ENCODE measurements at places on chromosomes 2 and 18. TPM values are rescaled to one million over a fixed set of nuclear protein-coding genes. Genes with fewer than 3 reads are reported as not detected.

Gene TM4SF20
- total RNA-seq, result not detected

Gene NR4A2
- total RNA-seq, result 4.9 TPM

Gene POTEI
- total RNA-seq, result not detected

Gene ASB18
- total RNA-seq, result not detected

Gene ALK
- not detected for total RNA-seq

Gene FKBP7
- 8.8 TPM for total RNA-seq

Gene C2orf78
- not detected for total RNA-seq

Gene SEPTIN10
- 64.3 TPM for total RNA-seq

Gene CCDC74A
- 2.0 TPM for total RNA-seq

Gene ZNF892
- 6.2 TPM for total RNA-seq

Gene CNTNAP5
- total RNA-seq, result not detected

Gene TBR1
- 0.07 TPM for total RNA-seq

GRCh38 chr2:67234440-67234839, 162.7 kb upstream of the ETAA1 start:
- no peaks in the 10 kb centered on the region for H3K36me3 ChIP-seq
- H3K27ac ChIP-seq, result no peak overlapping the region
- H3K27me3 ChIP-seq, result no peaks in the 10 kb centered on the region
- H3K4me3 ChIP-seq, result no peak overlapping the region

DNA sequence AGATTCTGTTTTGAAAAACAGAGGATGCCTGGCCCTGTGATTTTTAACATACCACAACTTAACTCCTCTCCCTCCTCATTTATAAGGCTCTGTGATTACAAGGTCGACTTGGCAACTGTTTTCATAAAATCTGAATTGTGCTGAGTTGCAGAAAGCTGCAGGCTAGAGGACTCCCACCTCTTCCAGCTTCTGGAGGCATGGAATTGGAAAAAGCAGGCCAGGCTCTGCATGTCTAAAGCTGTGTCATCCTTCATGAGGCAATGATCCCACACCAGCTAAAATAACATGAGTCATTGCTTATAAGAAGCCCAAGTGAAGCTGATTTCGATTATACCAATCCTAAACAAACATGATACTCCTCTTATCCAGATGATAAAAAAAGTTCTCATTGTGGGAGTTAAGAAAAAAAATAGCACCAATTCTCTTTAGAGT, 11.7 kb downstream of the ARHGAP28 start:
- no peak overlapping the region for H3K27ac ChIP-seq
- no peaks in the 10 kb centered on the region for H3K4me1 ChIP-seq
- peaks cover 53% of the 10 kb centered on the region for H3K27me3 ChIP-seq
- H3K36me3 ChIP-seq, result no peaks in the 10 kb centered on the region
- DNase-seq, result no peak
- H3K4me3 ChIP-seq, result no peak overlapping the region

GRCh38 chr2:184633726-184634125, 35.4 kb downstream of the ZNF804A start:
- H3K36me3 ChIP-seq, result no peaks in the 10 kb centered on the region
- H3K4me1 ChIP-seq, result no peaks in the 10 kb centered on the region
- DNase-seq, result no peak

DNA sequence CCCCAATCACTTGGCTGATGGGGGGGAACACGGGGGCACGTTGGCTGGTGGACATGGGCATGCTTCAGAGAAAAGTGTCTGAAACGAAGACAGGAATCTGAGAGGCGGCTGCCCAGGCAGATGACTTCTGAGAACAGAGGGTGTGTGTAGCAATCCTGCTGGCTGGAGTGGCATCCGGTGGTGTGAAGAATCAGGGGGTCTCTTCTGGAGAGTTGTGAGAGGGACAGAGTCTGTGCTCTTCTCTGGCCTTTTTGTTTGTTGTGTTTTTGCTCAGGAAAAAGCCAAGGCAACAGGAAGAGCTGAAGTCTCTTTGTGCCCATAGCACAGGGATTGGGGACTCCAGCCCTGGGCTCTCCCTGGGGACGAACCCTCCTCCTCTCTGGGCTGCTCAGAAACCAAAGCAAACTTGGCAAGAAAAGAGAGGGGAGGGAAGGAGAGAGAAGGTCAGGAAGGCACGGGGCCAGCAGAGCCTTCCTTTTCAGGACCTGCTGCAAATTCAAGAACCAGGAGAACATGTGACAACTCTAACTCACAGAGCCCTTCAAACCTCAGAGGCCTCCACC, 97.0 kb upstream of the SMAD2 start:
- H3K27ac ChIP-seq, result no peak overlapping the region
- H3K4me3 ChIP-seq, result no peak overlapping the region
- DNase-seq, result no peak
- peaks cover 11% of the 10 kb centered on the region for H3K27me3 ChIP-seq

DNA sequence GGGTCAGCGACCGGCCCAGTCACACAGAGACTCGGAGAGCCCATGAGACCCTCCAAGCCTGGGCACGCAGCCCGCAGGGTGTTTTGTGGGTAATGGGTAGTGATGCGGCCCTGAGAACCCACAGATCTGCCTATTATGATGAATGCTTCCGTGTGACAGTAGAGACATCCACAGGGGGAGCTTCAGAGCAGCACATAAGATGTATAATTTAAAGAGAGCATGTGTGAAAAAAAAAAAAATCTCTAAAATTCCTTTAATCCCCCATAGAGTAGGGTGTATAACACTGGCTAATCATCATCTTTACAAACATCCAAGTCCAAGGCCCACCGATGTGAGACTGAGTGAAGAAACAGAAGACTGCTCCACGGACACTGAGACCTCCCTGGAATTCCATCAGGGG, 34.6 kb downstream of the BIN1 start:
- no peaks in the 10 kb centered on the region for H3K27me3 ChIP-seq
- peaks cover 24% of the 10 kb centered on the region for H3K36me3 ChIP-seq
- no peak for DNase-seq
- H3K4me1 ChIP-seq, result peaks cover 14% of the 10 kb centered on the region
- H3K4me3 ChIP-seq, result no peak overlapping the region

DNA sequence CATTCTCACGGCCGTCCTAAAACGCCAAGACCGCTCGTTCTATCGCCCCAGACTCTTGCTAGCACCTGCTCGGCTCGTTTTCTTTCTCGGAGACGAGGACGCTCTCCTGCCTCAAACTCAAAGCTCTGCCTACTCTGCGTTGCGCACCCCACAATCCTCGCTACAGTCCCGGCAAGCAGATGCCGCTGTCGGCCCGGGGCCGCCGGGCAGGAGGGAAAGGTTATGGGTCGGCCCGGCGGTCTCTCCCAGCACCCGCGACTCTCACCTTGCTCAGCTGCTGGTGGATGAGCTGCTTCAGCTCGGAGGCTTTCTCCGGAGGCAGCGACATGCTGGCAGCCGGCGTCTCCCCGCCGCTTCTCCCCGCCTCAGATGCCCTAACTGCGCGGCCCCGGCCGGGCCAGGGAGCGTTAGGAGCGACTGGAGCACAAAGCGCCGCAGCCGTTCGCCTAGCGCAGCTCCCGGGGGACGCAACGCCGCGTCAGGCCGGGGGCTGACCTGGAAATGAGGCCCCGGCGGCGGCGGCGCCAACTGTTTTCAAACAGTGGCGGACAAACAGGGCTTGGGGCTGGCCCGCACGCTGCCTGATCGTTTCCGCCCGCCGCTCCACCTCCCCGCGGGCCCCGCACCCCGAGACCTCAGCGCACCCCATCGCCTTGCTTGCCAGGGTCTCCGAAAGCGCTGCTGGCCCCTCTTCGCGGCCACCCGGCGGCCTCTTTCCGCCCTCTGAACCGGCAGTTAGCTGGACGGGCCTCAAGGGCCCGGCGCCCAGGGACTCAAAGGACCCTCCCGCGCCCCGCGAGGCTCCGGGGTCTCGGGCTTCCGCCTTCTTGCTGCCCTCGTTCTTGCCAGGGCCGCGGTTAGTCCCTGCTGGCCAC, at the start of the genes CEP76 and PSMG2:
TSS of gene CEP76 (minus strand) at position 503 of the 875 bp plus-strand sequence. CDS start at position 328, 175 bp downstream.
TSS of gene PSMG2 (plus strand) at position 822 of the 875 bp plus-strand sequence. CDS start 66 bp downstream, outside the sequence.
- DNase-seq, result peak; percentile 86
- peaks cover 34% of the 10 kb centered on the region for H3K36me3 ChIP-seq
- H3K4me3 ChIP-seq, result peak within 1 kb of the TSS; percentile 86
- peak within 1 kb of the TSS; percentile 99 for H3K27ac ChIP-seq
- H3K27me3 ChIP-seq, result no peaks in the 10 kb centered on the region

DNA sequence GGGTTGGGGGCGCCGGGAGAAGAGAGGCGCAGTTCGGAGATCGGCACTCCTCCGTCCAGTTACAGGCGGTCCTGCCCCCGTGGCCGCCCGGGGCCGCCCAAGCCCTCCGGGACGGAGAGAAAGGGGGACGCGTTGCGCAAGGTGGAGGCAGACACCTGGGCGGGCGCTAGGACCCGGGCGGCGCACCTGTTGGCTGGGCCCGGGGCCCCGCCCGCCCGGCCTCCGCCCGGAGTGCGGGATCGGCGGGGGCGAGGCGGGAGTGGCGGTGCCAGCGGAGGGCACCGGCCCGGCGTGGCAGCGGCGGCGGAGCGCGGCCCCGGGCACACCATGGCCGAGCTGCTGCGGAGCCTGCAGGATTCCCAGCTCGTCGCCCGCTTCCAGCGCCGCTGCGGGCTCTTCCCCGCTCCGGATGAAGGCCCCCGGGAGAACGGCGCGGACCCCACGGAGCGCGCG, at the start of gene SGPP2:
TSS of gene SGPP2 (plus strand) at position 268 of the 453 bp plus-strand sequence. CDS start at position 328, 60 bp downstream.
- H3K27me3 ChIP-seq, result no peaks in the 10 kb centered on the region
- peak within 1 kb of the TSS; percentile 93 for H3K4me3 ChIP-seq
- H3K36me3 ChIP-seq, result peaks cover 55% of the 10 kb centered on the region
- peak; percentile 78 for DNase-seq

GRCh38 chr2:42653908-42654445, 85.5 kb downstream of the MTA3 start:
- no peaks in the 10 kb centered on the region for H3K27me3 ChIP-seq
- no peak overlapping the region for H3K4me3 ChIP-seq
- no peaks in the 10 kb centered on the region for H3K4me1 ChIP-seq

- H3K27ac ChIP-seq, result no peak overlapping the region
- no peaks in the 10 kb centered on the region for H3K27me3 ChIP-seq
- no peak for DNase-seq
- no peak overlapping the region for H3K4me3 ChIP-seq
- no peaks in the 10 kb centered on the region for H3K36me3 ChIP-seq
- H3K4me1 ChIP-seq, result no peaks in the 10 kb centered on the region
Measured at GRCh38 chr2:46125798-46126197, 171.4 kb upstream of the EPAS1 start.

GRCh38 chr2:83689402-83689801, 769.7 kb downstream of the SUCLG1 start:
- no peak overlapping the region for H3K4me3 ChIP-seq
- H3K27ac ChIP-seq, result no peak overlapping the region
- no peak for DNase-seq
- H3K36me3 ChIP-seq, result no peaks in the 10 kb centered on the region

DNA sequence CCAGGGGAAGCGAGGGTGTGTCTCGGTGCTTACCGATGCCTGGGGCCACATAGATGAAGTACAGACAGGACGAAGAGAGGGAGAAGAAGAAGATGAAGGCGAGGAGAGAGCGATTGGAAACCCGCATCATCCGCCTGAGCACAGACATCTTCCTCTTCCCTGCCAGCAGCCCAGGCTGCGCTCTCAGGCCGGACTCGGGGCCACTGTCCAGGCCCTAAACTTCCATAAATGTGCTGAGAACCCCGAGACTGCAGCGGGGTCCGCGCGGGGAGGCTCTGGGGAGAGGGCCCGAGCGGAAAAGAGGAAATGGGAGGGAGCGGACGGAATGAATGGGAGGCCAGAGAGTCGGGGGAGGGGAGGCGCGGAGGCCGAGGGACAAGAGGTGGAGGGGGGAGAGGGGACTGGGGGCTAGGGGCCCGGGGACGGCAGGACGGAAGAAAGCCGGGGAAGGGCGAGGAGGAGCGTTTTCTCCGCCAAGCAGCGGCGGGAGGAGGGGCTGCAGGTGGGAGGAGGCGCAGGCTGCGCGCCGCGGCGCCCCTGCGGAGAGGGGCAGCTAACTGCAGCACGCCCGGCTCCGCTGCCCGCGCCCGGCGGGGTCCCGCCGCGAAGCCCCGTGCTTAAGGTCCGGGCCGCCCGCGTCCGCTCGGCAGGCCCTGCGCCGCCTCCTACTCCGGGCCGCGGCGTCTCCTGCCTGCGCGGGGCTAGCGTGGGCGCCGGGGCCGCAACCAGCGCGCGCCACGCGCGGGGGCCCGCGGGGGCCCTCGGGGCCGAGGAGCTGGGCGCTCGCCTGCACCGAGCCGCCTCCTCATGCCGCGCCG, at the start of gene B4GALT6:
TSS of gene B4GALT6 (minus strand) at position 303 of the 818 bp plus-strand sequence. CDS start at position 148, 155 bp downstream.
- peak within 1 kb of the TSS; percentile 84 for H3K27ac ChIP-seq
- peaks cover 36% of the 10 kb centered on the region for H3K4me1 ChIP-seq
- peak; percentile 60 for DNase-seq
- peak within 1 kb of the TSS; percentile 99 for H3K4me3 ChIP-seq

DNA sequence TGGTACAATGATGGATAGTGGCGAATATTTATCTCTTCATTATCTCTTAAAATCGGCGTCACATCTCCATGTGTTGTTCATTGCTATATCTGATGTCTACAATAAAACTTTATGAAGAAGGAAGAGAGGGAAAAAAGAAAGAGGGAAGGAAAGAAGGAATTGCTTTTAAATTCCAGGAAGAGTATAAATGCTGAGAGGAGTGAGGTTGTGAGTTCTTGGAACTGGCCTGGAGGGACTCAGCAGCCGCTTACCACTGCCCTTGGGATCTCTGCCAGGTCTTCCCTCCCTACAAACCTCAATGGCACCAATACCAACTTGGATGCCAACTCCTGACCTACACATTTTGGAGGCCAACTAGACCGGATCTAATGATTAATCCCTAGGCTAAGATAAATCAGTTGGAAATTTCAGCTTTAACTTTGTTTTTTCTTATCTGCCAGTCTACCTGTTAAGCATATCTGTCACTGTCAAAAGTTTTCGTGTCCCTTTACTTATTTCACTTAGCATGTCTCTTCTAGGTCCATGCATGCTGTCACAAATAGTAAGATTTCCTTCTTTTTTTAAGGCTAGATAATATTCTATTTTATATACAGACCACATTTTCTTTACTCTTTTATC, 9.8 kb downstream of the SCN9A start:
- peaks cover 10% of the 10 kb centered on the region for H3K4me1 ChIP-seq
- H3K36me3 ChIP-seq, result no peaks in the 10 kb centered on the region
- H3K27me3 ChIP-seq, result no peaks in the 10 kb centered on the region
- no peak for DNase-seq
- no peak overlapping the region for H3K4me3 ChIP-seq
- H3K27ac ChIP-seq, result no peak overlapping the region

GRCh38 chr18:49859725-49860124, 46.4 kb upstream of the ACAA2 start:
- no peak for DNase-seq
- peaks cover 12% of the 10 kb centered on the region for H3K36me3 ChIP-seq
- H3K4me1 ChIP-seq, result peaks cover 34% of the 10 kb centered on the region
- H3K27ac ChIP-seq, result peak overlapping the region; percentile 33

DNA sequence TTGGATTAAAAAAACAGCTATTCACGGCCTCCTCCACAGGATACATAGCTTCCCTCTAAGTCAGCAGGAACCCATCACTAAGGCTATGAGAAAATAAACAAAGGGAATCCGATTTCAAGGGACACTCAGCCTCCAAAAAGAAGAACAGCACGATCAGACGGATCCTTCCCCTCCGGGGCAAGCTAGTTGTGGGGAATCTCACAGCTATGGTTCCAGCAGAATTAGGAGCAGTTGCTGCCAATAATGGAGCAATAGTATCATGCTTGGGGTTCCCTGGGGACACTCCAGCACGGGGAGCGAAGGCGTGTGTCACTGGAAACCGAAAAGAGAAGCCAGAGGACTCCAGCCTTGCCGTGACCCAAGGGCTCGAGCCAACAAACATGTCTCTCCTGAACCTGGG, 163.1 kb downstream of the TTC32 start:
- H3K4me3 ChIP-seq, result no peak overlapping the region
- DNase-seq, result no peak
- H3K4me1 ChIP-seq, result no peaks in the 10 kb centered on the region
- no peaks in the 10 kb centered on the region for H3K36me3 ChIP-seq

Measured in Calu3 (cell line).